ENCODE measurements at places on chromosomes 12 and 14.

DNA sequence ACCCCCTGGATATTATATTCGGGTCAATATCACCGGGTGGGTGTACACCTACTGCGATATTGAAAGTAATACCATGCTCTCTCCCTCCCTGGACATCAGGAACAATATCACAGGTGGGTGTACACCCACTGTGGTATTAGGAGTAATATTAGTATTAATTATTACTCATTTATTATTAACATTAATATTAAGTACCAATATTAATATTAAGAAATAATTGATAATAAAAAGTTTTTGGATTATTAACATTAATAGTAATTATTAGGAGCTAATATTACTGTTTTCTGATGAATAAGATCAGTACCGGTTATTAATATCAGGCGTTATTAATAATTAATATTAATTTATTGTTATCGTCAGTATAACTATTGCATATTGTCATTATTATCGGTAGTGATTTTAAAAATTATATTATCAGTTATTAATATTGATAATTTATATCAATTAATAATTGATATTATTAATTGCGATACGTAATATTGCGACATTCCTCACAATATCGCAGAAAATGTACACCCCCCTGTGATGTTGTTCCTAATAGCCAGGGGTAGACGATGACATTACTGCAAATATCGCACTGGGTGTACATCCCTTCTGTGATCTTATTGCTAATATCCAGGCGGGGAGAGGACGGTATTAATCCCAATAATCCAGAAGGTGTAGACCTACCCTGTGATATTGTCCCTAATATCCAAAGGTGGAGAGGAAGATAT, 17.0 kb downstream of the SMIM41 start:
- no peak for DNase-seq

DNA sequence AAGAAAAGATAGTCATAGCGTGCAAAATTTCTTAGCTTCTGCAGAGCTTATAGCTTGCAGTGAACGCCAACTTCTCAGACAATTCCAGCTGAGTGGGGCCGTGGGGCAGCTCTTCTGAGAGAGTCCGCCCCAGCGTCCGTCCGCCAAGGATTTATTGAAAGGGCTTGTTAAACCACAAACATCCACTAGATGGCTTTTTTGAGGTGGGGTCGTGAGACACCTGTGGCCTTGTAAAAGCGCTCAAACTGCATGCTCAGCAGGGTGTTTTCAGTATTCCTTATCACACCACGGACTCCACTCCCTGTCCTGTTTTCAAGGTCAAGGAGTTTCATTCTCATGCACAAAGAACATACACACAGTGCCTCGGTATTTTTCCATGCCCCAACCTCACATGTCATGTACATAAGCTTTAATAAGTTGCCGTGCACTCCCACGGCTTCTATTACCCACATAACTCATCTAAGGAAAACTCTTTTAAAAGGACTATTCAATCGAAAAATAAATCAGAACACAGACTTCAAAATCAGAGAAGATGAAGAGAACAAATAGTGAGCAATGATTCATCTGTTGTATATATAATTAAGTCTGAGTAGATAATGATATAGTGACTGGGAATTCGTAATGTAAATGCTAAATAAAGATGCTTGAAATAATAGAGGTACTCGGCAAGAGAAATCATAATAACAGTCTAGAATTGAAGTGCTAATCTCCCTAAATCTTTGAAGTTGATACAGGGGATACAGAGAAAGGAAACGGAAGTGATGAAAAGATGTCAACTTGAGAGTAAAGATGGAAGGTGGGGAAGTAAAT, 46.7 kb downstream of the WBP11 start:
- peak; percentile 24 for DNase-seq

DNA sequence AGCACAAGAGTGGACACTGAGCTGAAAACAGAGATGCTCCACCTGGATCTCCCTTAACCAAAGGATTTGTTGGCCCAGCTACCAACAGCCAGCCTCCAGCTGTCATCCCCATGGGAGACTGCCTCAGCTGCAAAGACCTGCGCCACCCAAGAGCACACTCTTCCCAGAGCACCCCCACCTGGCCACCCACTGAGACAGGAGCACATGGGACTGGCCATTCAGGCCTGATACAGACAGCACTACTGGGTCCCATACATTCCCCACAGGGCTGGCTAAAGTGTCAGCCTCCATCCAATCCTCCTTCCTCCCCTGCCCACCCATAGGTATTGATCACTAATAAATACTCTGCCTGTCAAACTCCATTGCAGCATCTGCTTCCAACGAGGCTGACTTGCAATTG, 241.5 kb downstream of the BCL11B start:
- no peak for DNase-seq

DNA sequence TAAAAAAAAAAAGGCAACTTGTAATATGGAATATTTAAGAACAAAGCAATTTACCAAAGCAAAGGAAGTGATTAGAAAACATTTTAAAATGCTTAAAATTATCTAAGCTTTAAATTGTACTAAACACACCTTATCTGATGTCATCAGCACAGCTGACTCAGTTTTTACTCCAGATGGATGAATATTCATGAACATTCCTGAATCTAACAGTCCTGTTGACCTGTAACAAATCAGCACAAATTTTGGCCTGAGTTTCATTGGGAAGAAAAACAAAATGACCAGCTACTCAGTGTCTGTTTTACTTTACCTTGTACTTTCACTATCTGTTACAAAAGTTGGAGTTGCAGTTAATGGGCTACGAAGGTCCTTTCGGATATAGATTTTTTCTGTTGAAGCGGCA, 16.0 kb downstream of the NR2C1 start:
- DNase-seq = no peak

- no peak for DNase-seq
Measured at GRCh38 chr12:114480337-114481199, 74.6 kb upstream of the TBX5 start.

DNA sequence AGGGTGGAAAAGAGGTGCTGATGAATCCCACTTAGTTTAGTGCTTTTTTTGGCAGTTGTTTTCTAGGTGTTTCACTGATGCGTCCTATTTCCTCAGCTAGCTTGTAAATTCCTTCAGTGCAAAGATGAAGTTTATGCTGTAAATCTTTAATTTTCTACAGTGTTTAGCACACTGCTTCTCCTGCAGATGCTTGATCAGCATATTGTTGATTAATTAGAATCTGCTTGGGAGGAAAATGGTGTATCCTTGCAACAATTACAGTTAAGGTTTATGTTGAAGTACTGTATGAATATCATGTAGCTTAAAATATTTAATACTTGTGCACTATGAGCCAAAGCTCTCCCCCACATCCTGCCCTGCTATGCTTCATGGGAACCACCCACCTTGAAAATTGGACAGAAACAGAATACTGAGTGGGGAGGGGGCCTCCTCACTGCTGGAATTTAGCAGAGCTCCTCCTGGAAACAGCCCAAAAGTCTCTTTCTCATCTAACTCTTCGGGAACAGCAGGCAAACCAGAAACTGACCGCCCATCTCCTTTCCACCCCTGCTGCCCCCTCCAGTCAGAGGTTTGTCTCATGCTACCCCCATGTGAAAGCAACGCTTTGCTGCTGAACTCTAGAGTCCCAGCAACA, 20.3 kb upstream of the DHRS4 start:
- no peak for DNase-seq

GRCh38 chr12:50059440-50060119, 2.2 kb downstream of the ASIC1 start:
- no peak for DNase-seq

DNA sequence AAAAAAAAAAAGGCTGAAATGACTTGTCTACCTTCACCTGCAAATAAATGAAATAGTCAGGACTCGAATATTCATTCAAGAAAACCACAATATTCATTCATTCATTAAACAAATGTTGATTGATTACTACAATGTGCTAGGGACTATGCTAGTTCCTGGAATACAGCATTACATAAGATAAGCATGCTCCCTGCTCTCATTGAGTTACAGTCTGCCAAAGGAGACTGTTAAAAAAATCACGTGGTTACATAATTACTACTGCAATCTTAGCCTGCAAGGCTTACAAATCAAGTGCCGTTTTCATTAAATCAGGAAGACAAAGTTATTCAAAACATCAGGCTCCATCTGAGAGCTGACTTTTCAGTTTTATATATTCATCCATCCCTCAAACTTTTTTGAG, 70.4 kb upstream of the RIC8B start:
- DNase-seq = no peak

GRCh38 chr12:92977326-92977725, 48.2 kb upstream of the EEA1 start:
- no peak for DNase-seq

- no peak for DNase-seq
Measured at GRCh38 chr12:48991247-48992050, 7.7 kb downstream of the DDN start.

DNA sequence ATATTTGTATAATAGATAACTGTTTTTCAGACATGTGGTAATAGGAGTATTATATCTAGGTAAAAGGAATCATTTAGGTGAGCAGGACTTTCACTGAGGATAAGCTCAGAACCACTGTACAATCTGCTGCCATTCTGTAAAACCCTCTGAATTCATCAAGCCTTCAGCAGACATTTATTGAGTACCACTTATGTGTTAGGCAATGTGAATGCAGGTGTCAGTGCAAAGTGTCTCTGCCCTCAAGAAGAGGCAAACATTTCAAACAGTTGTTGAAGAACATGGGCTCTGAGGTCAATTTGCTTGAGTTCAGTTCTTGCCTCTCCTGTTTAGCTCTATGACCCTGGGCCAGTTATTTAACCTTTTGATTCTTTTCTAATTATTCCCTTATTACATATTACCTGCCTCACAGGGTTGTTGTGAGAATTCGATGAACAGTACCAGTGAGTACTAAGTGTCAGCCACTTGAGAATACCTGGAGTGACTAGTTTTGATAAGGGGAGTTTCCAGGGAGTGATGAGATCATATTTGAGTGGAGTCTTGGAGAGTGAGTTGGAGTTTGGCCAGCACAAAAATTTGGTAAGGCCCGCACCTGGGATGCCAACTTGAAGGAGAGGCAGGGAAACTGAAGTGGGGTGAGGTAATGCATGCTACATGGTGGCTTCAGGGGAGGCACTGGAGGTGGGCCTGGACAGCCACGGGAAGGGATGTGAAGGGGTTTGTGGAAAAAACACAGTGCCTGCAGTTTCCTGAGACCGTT, 33.7 kb downstream of the RASSF8 start:
- peak; percentile 28 for DNase-seq

DNA sequence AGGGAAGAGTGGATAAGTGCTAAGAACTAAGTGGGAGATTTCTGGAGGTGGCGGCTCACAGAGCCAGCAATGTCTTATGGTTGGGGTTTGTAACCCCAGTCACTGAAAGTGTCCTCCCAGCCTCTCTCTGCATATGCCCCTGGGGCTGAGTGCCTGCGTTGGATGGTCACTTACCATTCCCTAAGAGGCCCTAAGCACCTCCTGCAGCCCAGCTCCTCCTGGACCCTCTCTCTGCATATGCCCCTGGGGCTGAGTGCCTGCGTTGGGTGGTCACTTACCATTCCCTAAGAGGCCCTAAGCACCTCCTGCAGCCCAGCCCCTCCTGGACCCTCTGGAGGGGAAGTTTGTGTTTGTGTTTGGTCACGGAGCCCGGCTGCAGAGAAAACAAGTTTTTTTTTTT, 425.8 kb downstream of the TMEM121 start:
- no peak for DNase-seq

DNA sequence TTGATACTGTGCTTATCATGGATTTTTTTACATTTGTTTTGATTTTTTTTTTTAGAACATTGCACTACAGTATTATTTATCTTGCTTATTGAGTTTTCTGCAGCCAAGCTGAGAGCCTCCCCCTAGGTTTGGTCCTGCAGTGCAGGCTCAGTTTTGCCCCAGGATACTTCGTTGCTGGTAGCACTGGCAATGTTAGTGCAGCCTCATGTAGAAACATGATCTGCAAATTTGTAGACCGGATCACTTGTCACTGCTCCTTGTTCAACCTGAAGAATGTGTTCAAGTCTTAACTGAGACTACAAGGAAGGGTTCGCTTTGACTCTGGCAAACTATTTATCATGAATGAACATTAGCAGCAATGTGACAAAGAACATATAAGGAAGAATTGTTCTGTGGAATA, 377.2 kb upstream of the PDE3A start:
- DNase-seq = no peak

- DNase-seq = no peak
Measured at GRCh38 chr12:75848431-75848925, 183.1 kb downstream of the PHLDA1 start.

- no peak for DNase-seq
Measured at GRCh38 chr12:98096436-98096835, 419.0 kb upstream of the TMPO start.

GRCh38 chr14:85687456-85687855, 157.5 kb downstream of the FLRT2 start:
- DNase-seq = no peak

- no peak for DNase-seq
Measured at GRCh38 chr12:38783304-38783703, 122.1 kb downstream of the CPNE8 start.

DNA sequence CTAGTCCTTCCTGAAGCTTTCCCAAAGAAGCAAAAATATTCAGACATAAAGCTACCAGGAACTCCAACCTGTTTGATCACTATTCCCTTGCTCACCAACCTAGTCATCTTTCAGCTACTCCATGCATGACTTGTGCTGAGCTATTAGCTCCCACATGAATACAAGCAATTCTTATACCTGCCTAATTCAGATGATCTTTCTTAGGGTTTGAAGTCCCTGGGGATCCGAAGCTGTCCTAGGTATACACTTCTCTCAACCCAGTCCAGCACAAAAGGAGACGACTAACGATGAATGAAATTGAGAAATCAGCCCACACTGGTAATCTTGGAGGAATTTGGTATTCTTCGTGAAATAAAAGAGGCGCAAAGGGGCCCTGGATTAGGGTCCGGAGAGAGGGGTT, 631 bp upstream of the PTGR2 start:
- DNase-seq = peak; percentile 80

DNA sequence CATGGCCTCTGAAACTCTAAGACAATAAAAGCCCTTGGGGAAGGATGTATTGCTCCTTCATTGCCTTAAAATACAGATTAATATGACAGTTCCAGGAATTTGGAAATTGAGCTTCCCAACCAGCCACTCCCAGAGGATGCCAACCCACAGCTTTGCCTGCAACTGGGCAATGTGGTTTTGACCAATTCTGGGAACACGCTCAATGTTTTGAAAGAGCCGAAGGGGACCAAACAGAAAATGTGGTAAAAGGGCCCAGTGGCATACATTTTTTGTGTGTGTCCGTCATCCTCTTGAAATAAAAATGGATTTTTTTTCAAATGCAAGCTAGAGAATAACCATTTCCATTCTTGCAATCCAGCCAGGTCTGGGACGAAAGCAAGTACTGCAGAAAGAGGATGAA, 88.3 kb upstream of the PLEKHG7 start:
- no peak for DNase-seq

DNA sequence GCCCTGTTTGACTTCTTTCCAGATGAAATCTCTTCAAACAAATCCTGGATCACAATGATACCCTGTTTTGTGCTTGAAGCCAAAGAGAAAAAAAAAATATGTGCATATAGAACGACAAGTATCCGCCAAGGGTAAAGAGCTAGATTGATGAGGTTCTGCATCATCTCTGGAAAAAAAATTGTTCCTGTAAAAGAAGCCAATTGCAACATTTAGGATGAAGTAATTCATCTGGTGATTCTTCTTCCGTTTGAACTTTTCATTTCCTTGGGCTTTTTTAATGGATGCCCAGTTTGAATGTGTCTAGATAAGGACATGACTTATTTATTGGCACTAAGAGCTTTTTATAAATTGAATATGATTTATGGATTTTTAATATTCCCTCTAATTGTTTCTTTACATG, 38.1 kb upstream of the NPAS3 start:
- DNase-seq = no peak

- no peak for DNase-seq
Measured at GRCh38 chr12:121391619-121392324, 8.1 kb upstream of the RNF34 start.

GRCh38 chr12:7131502-7131866, 1.3 kb downstream of the CLSTN3 start:
- no peak for DNase-seq

- DNase-seq = peak; percentile 80
Measured at GRCh38 chr12:46472893-46473633, 100.5 kb upstream of the SLC38A2 start.
